Left ventricle myocardium inferior (tissue), 1 donor: ENCODE measurements at places on chromosomes 12 and 14. TPM values are rescaled to one million over a fixed set of nuclear protein-coding genes. Genes with fewer than 3 reads are reported as not detected.

REP15 gene
- 5.5 TPM for total RNA-seq

TSPAN8 gene
- total RNA-seq = 0.41 TPM

POTEM gene
- not detected for total RNA-seq

ANO4 gene
- not detected for total RNA-seq

PPP1R12A gene
- 42.8 TPM for total RNA-seq

DEGS2 gene
- not detected for total RNA-seq

LIMA1 gene
- total RNA-seq = 17.1 TPM

GXYLT1 gene
- 5.4 TPM for total RNA-seq

GRCh38 chr12:11565752-11566151 lies 83.7 kb upstream of the ETV6 start:
- no peaks in the 10 kb centered on the region for H3K4me1 ChIP-seq
- H3K36me3 ChIP-seq = no peaks in the 10 kb centered on the region
- no peaks in the 10 kb centered on the region for H3K27me3 ChIP-seq
- H3K27ac ChIP-seq = no peak overlapping the region

GRCh38 chr12:12167847-12168246 lies 97.1 kb downstream of the BCL2L14 start:
- no peak overlapping the region for H3K27ac ChIP-seq
- DNase-seq = no peak
- H3K4me3 ChIP-seq = no peak overlapping the region
- H3K36me3 ChIP-seq = peaks cover 14% of the 10 kb centered on the region

- no peaks in the 10 kb centered on the region for H3K4me1 ChIP-seq
- H3K4me3 ChIP-seq = no peak overlapping the region
- no peaks in the 10 kb centered on the region for H3K36me3 ChIP-seq
- no peak for DNase-seq
- H3K27ac ChIP-seq = no peak overlapping the region
Measured at GRCh38 chr14:57066463-57066862, 202.2 kb downstream of the EXOC5 start.

DNA sequence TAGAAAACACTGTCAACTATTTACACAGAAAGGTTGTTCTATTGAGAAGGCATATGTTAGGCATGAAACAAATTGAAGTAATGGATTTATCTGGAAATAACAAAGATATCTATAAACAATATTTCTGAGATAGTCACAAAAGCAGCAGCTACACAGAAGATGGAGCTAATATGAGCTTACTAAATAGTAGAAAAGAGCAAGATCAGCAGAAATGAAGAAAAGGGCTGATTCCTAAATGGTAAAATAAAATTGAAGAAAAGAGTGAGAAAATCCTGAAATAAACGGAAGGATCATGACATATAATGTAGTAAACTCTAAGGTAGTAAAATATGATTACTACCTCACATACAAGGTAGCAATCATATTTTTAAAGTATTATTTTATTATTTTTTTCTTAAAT lies 1263.9 kb downstream of the FSCB start:
- no peak overlapping the region for H3K27ac ChIP-seq
- H3K36me3 ChIP-seq = no peaks in the 10 kb centered on the region
- no peaks in the 10 kb centered on the region for H3K4me1 ChIP-seq
- H3K4me3 ChIP-seq = no peak overlapping the region
- H3K27me3 ChIP-seq = no peaks in the 10 kb centered on the region
- DNase-seq = no peak

GRCh38 chr12:121796855-121797751 lies 3.6 kb upstream of the RHOF start:
- peaks cover 9% of the 10 kb centered on the region for H3K36me3 ChIP-seq
- H3K27me3 ChIP-seq = no peaks in the 10 kb centered on the region
- peak; percentile 96 for DNase-seq
- peaks cover 93% of the 10 kb centered on the region for H3K4me1 ChIP-seq
- peak overlapping the region; percentile 100 for H3K27ac ChIP-seq

- no peaks in the 10 kb centered on the region for H3K36me3 ChIP-seq
- DNase-seq = no peak
- H3K27me3 ChIP-seq = no peaks in the 10 kb centered on the region
- H3K27ac ChIP-seq = no peak overlapping the region
- no peaks in the 10 kb centered on the region for H3K4me1 ChIP-seq
Measured at GRCh38 chr12:67981287-67982162, 7.7 kb upstream of the IFNG-AS1 start.

DNA sequence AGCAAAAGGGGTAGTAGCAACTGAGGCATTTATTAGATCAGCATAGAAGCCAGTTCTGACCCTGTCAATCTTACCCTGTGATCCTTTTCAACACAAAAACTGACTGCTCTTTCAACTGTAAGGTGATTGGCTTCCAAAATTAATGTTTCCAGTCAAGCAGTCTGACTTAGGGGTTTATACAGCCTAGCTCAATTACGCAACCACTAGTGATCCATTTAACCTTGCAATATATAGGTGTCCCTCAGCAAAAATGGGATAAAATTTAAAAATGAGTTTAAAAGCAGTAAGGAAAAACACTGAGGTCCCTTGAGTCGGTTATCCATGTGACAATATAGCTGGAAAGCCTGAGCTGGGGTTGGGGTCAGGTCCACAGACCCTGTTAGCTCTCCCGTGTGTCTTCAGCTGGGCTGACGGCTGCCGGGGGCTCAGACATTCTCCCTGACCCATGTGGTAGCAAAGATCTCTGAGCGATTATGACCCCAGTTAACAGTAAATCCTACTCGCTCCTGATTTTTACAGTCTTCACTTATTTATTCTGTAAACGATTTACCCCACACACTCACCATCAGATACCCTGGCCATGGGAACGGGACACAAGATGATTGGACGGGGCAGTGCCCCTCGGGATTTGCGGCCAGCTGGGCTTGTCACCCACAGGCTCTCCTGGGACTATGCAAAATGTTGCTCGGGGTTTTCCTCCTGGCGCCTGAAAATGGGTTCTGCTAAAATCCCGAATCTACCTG lies 16.6 kb downstream of the ADGRD1 start:
- no peaks in the 10 kb centered on the region for H3K27me3 ChIP-seq
- no peak for DNase-seq
- H3K4me3 ChIP-seq = no peak overlapping the region
- H3K36me3 ChIP-seq = peaks cover 50% of the 10 kb centered on the region

- H3K4me3 ChIP-seq = no peak overlapping the region
- no peak for DNase-seq
- no peak overlapping the region for H3K27ac ChIP-seq
- peaks cover 15% of the 10 kb centered on the region for H3K4me1 ChIP-seq
- no peaks in the 10 kb centered on the region for H3K36me3 ChIP-seq
- peaks cover 11% of the 10 kb centered on the region for H3K27me3 ChIP-seq
Measured at GRCh38 chr14:99725774-99726537, 41.9 kb downstream of the CYP46A1 start.

GRCh38 chr12:92845329-92845728 lies 83.8 kb downstream of the EEA1 start:
- no peaks in the 10 kb centered on the region for H3K4me1 ChIP-seq
- no peak overlapping the region for H3K27ac ChIP-seq
- no peaks in the 10 kb centered on the region for H3K27me3 ChIP-seq
- DNase-seq = no peak
- no peak overlapping the region for H3K4me3 ChIP-seq

- H3K27ac ChIP-seq = no peak overlapping the region
- DNase-seq = no peak
- H3K4me3 ChIP-seq = no peak overlapping the region
- peaks cover 77% of the 10 kb centered on the region for H3K4me1 ChIP-seq
Measured at GRCh38 chr14:54475911-54476310, 12.9 kb downstream of the GMFB start.

GRCh38 chr14:23051141-23052057 lies 5.9 kb downstream of the CDH24 start:
- no peak for DNase-seq
- no peak overlapping the region for H3K4me3 ChIP-seq
- no peak overlapping the region for H3K27ac ChIP-seq
- H3K27me3 ChIP-seq = peaks cover 6% of the 10 kb centered on the region

DNA sequence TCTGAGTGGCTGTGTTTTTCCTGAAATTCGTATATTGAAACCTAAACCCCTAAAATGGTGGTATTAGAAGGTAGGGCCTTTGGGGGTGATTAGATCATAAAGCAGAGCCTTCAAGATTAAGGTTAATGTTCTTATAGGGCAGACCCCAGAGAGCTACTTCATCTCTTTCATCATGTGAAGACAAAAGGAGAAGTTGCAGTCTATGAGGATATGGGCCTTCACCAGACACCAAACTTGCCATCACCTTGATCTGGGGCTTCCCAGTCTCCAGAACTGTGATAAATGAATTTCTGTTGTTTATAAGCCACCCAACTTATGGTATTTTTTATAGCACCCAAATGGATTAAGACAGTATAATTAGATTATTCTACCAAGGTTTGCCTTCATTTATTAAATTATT lies 275.0 kb upstream of the ATP2B1 start:
- H3K27me3 ChIP-seq = peaks cover 5% of the 10 kb centered on the region
- no peak overlapping the region for H3K27ac ChIP-seq
- H3K4me1 ChIP-seq = no peaks in the 10 kb centered on the region
- no peak for DNase-seq

GRCh38 chr14:58428118-58428683 lies 682 bp downstream of the KIAA0586 start:
- peak overlapping the region; percentile 96 for H3K4me3 ChIP-seq
- H3K36me3 ChIP-seq = peaks cover 33% of the 10 kb centered on the region
- H3K27me3 ChIP-seq = no peaks in the 10 kb centered on the region
- H3K27ac ChIP-seq = peak overlapping the region; percentile 95
- H3K4me1 ChIP-seq = peaks cover 42% of the 10 kb centered on the region

GRCh38 chr12:49974231-49974675 lies 1.5 kb downstream of the AQP6 start:
- peaks cover 58% of the 10 kb centered on the region for H3K27me3 ChIP-seq
- DNase-seq = peak; percentile 69
- no peak overlapping the region for H3K27ac ChIP-seq
- no peaks in the 10 kb centered on the region for H3K36me3 ChIP-seq

- H3K4me1 ChIP-seq = peaks cover 48% of the 10 kb centered on the region
- no peak for DNase-seq
- H3K4me3 ChIP-seq = no peak overlapping the region
- H3K27me3 ChIP-seq = no peaks in the 10 kb centered on the region
- no peak overlapping the region for H3K27ac ChIP-seq
Measured at GRCh38 chr12:51970904-51971646, 19.6 kb downstream of the ACVR1B start.
